ENCODE measurements at places on chromosomes 1 and 21.

DNA sequence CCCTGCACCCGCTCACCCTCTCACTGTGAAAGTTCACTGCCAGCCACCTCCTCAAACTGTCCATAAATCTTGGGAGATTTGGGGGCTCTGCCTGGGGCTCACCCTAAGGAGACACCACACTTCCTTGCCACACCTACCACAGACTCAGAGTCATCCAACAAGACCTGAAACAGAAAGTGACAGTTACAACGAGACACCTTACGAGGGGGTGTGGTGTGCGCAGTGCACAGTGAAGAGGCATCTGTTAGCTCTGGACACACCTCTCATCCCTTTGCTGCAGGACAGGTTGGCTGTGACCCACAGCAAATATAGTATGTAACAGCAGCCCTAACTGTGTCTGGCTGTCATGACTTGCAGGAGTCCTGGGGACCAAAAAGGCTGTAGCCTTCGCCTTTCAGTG lies 190.2 kb downstream of the NR5A2 start:
- DNase-seq = no peak

- no peak for DNase-seq
Measured at GRCh38 chr1:43232074-43232473, 37.7 kb upstream of the TMEM125 start.

- DNase-seq = no peak
Measured at GRCh38 chr1:183215076-183215720, 29.1 kb downstream of the LAMC2 start.

DNA sequence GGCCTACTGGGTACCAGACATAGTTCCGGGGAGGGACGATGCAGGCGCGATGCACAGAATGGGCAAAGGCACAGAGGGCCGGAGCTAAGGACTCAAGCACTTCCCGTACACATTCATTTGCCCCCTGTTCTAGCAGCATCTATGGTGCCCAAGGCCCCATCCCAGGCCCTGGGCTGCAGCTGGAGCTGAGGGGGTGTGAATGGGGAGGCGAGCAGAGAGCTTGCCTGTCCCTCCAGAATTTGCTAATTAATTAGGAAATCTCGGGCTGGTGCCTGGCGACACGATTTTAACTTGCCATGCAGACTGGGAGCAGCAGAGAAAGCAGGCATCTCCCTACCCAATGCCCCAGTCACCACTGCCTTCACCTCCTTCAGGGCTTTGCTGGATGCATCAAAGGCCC lies 35.9 kb downstream of the EPHA2 start:
- no peak for DNase-seq

DNA sequence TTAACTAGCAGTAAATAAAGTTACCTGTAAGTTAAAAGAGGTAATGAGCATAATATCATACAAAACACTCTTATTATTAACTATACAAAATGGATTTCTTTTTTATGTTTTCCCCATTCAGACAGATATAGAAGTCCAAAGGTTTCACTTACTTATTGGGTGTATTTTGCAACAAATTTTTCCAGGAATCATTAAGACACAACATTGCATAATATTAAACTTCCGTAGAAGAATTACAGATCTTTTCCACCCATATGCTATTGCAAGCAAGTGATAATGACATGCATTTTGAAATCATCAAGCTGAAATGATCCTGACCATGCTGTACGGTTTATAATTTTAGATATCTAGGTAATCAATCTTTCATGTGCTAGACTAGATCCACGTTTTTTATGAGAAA lies 957.0 kb downstream of the NCAM2 start:
- DNase-seq = no peak

Measured in effector CD4-positive, alpha-beta T cell (primary cell).